ENCODE measurements at places on chromosomes 3 and 15.

GRCh38 chr3:102225407-102226132 is 209.2 kb upstream of the ZPLD1 start:
- DNase-seq: no peak

DNA sequence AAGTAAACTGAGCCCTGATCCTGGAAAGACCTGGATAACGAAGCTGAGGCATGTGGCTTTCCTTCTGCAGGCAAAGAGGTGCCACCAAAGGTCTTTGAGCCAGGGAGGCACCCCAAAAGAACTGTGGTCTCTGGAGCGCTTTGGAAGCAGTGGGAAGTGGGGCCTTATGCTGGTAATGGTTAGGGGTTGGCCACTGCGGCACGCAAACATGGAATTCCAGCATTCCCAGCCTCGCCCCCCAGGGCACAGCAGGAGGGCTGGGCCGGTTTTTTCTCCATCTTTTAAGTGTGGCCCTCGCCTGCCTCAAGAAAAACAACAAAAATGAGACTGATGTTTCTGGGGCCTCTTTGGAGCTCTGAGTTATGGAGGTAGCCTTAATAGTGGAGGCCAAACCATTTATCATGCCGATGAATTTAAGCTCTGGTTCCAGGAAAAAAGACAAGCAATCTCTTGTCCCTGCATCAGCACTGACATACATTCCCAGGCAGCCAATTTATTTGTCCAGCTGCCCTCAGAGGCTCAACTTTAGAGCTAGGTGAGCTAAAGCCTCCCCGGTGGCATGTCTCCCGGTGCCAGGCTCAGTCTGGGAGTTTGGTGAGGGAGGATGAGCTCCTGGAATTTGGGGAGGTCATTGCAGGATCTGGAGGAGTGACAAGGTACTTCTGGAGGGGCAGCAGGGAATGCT is 109.0 kb downstream of the TLE3 start:
- no peak for DNase-seq

DNA sequence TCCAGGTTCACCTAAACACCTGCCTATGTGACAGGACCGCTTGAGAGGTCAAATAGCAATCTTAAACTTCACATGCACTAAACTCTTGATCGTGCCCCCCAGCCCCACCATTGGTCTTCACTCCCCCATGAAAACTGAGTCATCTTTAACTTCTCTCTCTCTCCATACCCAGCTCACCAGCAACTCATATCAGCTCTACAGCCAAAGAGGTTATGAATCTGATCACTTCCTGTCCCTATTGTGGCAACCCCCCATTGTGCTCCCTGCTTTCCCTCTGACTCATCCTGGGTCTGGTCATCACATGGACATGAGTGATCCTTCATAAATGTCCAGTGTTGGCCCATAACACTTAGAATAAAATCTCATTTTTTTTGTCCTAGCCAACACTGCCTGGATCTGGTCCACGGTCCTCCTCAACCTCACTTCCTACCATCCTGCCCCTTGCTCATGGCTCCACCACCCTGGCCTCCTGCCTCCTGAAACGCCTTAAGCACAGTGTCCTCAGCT is 103.4 kb upstream of the HACD2 start:
- no peak for DNase-seq

DNA sequence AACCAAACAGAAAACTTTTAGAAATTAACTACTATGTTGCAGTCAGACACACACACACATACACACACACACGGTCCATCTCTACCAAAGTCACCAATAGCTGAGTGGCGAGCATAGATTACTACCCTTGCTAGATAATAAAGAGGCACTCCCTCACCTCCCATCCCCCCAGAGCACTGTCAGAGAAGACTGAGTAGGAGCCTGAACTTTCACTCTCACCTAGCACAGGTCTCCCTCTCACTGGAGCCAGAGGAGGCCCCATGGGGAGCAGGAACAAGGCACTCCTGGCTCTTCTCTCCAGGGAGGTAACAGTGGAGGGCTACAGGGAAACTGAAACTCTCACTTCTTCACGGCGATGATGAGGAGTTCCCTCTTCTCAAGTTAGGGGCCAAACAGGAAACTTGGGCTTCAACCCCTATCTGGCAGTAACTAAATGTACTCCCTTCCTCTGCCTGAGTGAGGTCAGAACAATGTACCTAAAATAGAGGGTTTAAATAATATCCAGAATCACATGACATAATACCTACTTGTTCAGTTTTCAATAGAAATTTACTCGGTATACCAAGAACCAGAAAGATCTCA is 975.3 kb upstream of the GBE1 start:
- DNase-seq: no peak

DNA sequence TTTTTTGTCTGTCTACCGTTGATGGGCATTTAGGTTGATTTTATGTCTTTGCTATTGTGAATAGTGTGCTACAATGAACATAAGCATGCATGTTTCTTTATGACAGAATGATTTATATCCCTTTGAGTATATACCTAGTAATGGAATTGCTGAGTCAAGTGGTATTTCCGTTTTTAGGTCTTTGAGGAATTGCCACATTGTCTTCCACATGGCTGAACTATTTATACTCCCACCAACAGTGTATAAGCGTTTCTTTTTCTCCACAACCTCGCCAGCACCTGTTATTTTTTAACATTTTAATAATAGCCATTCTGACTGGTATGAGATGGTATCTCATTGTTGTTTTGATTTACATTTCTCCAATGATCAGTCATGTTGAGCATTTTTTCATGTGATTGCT is 89.6 kb upstream of the GALNT15 start:
- no peak for DNase-seq

DNA sequence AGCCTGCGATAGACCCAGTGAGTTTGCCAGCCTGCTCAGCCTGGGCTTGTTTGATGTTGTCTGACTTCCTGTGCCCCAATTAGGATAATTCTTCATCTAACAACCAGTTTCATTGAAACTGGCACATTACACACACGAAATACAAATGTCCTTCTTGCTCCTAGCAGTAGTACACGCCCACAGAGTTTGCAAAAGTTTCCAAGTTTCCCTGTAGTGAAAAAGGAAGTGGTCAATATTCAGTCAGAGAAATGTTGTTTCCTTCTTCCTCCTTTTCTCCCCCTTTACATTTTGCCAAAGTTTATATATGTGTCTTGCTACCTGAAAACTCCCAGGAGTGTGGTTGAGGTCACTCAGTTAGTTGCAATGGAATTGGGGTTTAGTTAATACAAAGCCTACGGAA is 58.4 kb upstream of the LRTM1 start:
- no peak for DNase-seq

GRCh38 chr3:128100161-128100560 is 23.5 kb downstream of the RUVBL1 start:
- no peak for DNase-seq

- DNase-seq: no peak
Measured at GRCh38 chr15:69954666-69955065, 143.1 kb downstream of the TLE3 start.

DNA sequence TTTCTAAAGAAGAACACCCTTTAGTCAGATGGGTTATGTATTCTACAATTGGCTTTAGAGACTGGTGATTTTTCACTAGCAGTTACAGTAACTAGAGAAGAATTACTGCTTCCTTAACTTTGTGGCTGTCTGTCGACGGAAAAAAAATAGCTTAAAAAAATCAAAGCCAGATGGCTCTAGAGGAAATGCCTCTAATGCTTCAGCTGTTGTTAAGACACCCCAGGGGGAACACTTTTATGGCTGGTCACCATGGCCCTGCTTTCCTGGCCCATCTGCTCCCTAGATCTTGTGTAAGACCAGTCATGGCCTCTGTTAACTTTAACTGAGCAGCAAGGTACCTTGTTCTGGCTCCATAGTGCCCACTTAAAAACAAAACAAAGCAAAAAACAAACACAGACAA is 198.6 kb upstream of the PLSCR5 start:
- DNase-seq: no peak

DNA sequence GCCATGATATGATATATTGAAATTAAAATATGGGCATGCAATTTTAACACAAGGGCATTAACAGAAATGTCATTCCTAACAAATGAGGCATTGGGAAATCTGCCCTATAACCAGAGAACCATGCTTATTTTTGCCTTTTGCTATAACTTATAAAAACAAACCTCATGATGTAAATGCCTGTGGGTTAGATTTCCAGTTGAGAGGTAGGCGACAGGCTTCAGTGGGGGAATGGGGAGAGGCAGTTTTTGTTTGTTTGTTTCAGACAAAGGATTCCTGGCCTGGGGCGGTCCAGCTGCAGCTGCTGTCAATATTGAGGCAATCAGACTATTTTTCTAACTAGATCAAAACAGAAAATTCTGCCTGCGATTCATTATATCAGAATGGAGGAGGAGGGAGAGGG is 490.4 kb upstream of the CFAP20DC start:
- DNase-seq: no peak

GRCh38 chr3:188031121-188031520 is 122.8 kb upstream of the LPP start:
- no peak for DNase-seq

GRCh38 chr3:86991840-86992435 is 989 bp upstream of the VGLL3 start:
- no peak for DNase-seq

- no peak for DNase-seq
Measured at GRCh38 chr3:152915695-152916094, 80.8 kb downstream of the P2RY1 start.

DNA sequence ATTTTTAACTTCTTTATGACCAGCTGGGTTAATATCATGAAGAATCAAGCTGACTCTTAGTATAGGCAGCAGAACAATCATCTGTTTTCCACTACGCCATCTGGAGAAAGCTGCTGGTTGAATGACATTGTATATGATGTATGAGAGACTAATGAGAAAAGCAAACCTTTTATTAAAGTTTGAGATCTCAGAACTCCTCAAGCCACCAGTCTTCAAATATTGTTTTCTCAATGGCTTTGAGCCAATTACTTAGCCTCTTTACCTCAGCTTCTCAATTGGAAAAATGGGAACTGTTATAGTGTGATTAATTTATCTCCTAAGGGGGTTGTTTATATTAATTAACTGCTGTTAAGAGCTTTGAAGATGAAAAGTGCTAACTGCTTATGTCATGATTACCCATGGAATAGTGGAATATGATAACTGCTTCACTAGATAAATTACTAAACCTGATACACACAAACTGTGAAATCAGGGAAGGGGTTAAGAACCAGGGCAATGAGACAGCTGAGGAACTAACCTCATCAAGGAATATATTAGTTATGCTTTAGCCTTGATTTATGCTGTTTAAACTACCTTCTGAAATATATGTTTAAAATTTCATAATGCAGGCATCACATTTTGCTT is 330.1 kb downstream of the SOX2 start:
- DNase-seq: no peak

DNA sequence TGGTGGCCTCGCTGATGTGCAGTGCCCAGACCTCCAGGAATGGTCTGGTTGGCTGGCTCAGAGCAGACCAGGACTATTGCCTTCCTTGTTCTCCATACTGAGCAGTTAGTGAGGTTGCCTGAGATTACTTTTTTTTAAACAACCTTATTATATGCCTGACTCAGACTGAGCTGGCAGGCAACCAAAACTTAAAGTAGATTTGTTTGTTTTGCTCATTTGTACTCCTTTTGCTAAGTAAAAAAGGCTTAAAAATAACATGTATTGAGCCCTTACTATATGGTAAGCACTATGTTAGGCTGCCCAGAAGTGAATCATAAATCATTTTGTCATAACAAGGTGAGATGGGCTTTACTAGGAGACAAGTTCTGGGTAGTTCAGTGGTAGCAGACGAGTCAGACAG is 92.4 kb downstream of the GHSR start:
- DNase-seq: no peak

DNA sequence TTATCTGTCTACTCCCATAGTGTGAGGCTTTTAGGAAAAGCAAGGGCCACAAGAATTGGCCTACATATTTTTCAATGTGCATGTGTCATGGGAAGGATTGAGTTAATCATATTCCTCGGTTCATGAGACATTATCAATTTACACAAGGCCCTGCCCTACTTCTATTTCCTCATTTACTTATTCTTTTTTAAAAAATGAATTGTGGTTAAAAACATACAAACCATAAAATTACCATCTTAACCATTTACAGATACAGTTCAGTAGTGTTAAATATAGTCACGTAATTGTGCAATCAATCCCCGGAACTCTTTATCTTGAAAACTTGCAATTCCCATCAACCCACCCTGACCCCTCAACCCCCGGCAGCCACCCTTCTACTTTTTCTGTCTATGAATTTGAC is 284.0 kb upstream of the GADL1 start:
- no peak for DNase-seq

- DNase-seq: no peak
Measured at GRCh38 chr3:58130591-58130990, 80.2 kb downstream of the DNASE1L3 start.

- DNase-seq: no peak
Measured at GRCh38 chr3:186955898-186956696, 25.8 kb downstream of the ST6GAL1 start.

- no peak for DNase-seq
Measured at GRCh38 chr15:91862891-91863504, 9.5 kb downstream of the SLCO3A1 start.

- no peak for DNase-seq
Measured at GRCh38 chr3:116000311-116000710, 377.0 kb downstream of the GAP43 start.

DNA sequence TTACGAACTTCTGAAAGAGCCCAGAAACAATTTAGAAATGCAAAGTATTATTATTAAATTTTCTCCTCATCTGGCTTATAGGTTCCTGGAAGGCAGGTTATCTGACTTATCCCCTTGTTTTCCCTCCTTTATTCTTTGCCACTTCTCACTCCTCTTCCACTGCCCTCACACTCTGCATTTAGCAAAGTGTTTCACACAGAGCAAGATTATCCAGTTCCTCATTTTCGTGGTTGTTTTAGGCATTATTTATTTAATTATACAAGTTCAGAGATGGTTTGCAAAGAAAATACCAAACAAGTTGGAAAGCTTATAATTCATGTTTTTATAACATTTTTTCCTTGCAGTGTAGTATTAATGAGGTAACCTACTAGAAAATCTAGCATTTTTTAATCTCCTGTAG is 544.9 kb downstream of the NSUN3 start:
- no peak for DNase-seq

- DNase-seq: no peak
Measured at GRCh38 chr3:150931745-150932144, 26.5 kb upstream of the MINDY4B start.

DNA sequence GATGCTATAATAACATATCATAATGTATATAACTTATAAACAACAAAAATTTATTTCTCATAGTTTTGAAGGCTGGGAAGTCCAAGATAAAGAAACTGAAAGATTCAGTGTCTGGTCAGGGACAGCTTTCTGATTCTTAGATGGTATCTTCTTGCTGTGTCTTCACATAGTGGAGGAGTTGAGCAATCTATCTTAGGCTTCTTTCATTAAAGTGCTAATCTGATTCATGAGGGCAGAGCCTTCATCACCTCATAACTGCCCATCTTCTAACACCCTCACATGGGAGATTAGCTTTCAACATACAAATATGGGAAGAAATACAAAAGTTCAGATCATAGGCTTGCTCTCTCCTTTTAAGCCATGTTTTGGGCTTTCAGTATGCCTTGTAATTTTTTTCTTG is 774.8 kb upstream of the EPHA6 start:
- DNase-seq: no peak

DNA sequence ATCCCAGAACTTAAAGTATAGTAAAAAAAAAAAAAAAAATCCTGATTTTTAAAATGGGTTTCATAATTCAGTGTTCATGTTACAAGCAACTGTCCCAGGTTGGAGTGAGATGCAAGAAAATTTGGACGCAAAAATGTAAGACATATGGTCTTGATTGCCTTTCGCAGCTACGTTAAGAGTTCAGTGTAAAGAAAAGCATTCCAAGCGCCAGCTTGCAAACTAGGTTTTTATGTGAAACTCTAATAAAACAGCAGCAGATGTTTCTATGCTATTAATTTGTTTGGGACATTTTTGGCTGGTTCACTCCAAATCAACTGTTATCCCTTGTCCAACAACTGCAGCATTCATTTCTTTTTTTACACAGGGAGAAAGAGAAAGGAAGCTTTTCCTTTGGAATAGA is 957.8 kb downstream of the ROBO1 start:
- DNase-seq: no peak

Measured in activated CD4-positive, alpha-beta T cell treated with anti-CD3 and anti-CD28 coated beads, Interleukin-2, amount 50 U/mL, for 1 hour (primary cell).